ENCODE measurements at places on chromosomes 5 and 9.

- no peak for DNase-seq
These were observed 101.6 kb upstream of the SPRY4 start for GRCh38 chr5:142426129-142427014.

- DNase-seq: no peak
These were observed 86.6 kb upstream of the ANKH start for GRCh38 chr5:14958188-14958587.

DNA sequence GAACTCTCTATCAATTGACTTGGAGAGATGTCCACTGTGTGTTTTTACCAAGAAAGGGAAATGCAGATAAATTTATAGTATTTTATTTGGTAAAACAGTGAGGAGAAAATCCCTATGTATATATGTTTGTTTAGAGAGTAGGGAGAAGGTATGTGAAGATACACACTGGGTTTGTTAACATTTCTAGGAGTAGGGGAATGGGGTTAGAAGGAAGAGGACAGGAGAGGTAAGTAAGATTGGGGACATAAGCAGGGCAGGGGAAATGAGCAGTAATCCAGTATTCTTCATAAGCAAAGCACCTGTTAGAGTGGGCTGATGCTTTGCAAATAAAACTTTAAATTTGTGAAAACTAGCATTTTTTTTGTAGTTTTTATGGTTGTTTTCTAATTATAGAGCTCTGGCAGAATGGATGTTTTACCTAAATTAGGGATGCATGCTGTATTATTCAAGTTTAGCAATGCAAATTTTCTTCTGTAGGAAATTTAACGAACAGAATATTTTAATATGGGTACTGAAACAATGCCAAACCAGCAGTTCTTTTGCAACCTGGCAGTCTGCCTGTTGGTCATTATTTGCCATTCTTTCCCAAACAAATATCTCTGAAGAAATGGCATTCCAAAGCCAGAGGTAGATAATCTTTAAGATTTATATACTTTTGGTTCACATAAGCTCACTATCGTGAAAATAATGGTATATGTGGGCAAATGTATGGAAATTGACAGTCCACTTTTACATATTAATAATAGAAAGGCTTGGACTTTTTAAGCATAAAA is 19.4 kb upstream of the DCP2 start:
- no peak for DNase-seq

DNA sequence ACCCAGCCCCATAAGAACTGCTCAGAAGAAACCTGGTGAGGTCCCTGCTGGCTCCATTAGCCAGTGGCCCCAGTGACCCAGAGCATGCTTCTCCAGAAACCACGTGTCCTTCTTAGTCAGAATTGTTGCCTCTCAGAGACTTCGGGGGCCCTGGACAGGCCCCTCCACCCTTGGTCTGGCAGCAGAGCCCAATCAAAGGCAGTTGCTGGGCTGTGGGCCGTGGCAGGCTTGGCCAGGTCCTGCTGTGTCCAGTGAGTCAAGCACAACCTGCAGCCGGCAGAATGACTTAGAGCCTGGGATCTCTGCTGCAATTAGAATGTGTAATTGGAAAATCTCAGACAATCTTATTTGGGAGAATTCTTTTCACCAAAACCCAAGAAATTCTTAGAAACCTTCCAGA is 502.0 kb upstream of the KLF4 start:
- no peak for DNase-seq

GRCh38 chr5:14962604-14963003 is 91.0 kb upstream of the ANKH start:
- DNase-seq: no peak

DNA sequence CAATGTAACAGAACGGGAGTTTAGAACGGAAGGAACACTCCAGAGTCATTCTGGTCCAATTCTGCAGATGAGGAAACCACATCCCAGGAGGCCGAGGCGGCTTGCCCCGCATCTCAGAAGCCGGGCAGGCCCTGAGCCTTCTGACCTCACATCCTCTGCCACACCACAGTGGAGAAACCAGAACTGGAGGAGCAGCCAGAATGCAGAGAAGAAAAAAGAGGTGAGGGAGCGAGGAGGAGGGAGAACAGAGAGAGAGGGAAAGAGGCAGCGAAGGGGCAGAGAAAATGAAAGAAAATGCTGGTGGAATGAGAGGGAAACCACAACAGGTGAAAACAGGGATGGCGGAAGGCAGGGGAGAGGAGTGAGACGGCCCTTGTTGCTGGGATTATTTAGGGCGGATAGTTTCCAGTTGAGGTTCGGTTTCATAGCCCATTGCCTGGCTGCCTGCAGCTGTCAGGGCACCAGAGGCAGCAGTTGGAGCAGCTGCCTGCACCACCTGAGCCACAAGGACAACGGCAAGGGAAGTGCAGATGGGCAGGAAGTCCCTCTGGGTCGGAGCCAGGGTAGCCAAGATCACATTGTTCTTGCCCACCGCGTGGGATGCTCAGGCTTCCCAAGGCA is at the start of gene HMHB1:
Gene HMHB1 (plus strand): TSS at position 77 of the 621 bp plus-strand sequence.
- no peak for DNase-seq

DNA sequence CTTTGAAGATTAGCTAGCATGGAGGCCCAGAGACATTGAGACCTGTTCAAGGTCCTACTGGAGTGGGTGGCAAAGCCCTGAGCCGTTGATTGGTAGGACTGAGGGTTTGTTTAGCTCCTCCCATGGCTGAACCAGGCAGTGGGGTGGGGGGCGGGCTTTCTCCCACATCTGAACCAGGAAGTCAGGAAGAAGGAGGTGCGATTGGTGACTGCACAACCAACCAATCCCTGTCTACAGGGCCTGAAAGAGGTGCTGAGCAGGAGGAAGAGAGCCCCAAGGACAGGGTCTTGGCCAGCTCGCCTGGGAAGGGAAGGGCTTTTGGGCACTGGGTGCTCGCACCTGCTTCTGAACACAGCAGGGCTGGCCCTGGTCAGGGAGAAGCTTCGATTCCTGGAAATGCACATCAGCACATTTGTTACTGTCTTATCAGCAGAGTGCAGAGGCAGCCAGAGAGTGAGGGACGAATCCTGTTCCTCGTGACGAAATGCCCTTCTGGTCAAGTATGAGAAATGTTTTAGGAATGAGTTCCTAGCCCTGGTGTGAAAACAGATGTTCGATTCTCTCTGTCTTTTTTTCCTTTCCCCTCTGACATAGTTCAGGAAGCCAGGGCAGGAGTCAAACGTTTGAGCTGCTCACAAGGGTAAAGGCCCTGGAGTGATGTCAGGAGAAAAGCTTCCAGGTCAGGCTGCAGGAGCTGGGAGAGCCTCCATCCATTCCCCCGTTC is 294.8 kb upstream of the KLF4 start:
- DNase-seq: no peak

DNA sequence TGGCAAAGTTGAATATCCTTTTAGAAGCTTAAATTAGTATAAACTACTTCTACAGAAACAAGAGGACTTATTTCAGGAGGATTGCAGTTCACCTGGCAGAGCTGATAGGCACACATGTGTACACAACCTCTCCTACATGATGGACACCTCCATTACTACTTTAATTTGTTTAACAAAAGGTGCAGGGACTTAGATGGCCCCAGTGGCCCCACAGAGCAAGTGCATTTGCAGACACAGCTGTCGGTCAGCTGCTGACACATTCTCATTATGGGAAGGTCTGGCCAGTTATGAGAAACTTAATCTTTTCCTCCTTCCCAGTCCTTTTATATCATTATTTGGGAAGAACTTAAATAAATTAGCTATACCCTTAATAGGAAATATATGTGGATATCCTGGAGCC is 28.3 kb downstream of the TDRD7 start:
- no peak for DNase-seq

DNA sequence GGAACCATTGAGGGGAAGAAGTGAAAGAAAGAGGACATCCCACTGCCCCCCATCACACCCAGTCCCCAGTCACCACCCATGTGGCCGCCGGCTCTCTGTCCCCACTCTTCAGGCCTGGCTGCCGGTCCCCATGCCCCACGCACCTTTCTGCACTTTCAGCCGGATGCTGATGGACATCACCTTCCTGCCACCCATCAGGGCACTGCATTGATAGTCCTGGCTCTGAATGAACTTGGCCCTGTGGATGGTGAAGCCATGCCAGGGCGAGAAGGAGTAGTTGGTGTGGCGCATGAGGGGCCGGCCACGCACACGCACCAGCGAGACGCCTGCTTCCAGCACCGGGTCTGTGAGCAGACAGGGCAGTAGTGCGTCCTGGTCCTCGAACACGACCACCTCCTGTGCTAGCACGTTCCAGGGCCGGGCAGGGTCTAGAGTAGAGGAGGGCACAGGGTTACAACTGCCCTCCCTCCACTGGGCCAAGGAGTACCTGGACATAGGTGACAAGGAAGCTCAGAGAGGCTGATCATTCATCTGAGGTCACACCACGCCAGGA is 6.4 kb downstream of the CSF1R start:
- no peak for DNase-seq

DNA sequence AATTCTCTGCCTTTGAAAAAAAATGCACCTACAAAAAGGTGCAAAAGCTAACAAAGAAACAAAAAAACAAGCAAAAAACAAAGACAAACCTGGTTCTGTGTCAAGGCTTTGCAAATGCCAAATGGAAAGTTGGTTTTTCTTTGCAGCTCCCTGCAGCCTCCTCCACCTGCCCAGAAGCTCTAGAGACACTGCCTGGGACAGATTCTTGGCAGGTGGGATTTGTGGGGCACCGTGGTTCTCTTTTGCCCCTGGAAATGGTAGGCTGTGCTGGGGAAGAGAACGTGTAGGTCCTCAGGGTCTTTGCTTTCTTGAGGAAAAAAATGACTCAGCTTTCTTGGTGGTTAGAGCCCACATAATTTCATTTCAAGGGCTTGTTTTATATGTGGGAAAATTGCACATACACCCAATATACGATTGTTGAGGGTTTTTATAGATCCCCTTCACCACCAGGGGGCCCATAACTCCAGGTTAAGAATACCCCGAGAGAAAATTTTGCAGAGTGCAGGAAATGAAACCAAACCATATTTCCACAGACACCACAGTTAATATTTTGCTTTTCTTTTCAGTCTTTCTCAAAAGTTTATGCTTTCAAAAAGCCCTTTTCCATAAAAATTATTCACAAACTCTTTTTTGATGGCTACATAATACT is 58.7 kb downstream of the NXNL2 start:
- DNase-seq: no peak

DNA sequence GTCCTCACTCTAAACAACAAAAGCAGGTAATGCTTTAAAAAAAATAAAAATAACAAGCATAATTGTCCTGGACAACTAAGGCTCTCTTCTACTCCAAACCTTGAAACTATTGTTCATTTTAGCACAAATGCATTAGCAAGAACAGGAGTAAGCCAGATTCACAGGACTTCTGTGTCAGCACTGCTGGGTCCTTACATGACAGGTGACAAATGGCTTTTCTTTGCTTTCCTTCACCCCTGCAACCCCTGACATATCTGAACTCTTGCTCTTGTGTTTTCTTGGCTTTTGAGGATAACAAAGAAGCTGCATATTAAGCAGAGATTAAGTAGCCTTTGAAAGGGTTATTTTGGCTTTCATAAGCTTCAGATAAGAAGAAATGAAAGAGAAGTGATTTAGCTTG is 71.1 kb downstream of the ZNF474 start:
- no peak for DNase-seq

DNA sequence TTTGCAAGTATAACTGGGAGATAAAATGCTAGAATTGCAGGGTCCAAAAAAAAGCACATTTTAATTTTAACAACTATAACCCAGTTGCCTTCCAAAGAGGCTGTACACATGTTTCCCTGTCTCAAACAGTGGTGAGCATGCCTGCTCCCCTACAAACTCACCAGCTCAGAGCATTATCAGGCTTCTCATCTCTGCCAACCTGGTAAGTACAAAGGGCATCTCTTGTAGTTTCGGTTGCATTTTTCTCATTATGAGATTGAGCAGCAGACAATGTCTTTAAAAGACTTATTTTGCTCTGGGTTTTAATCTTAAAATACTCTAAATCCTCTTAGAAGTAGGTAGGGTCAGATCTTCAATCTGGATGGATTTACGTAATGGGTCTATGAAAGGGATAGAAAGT is 107.1 kb upstream of the MSX2 start:
- DNase-seq: no peak

- no peak for DNase-seq
These were observed 7.9 kb downstream of the IRX4 start for GRCh38 chr5:1874771-1875220.

GRCh38 chr9:135343136-135343535 is 136.4 kb upstream of the PPP1R26 start:
- DNase-seq: no peak

GRCh38 chr5:60583616-60584015 is 116.3 kb downstream of the DEPDC1B start:
- no peak for DNase-seq

- no peak for DNase-seq
These were observed 89.6 kb downstream of the SFXN1 start for GRCh38 chr5:175567954-175568353.

- no peak for DNase-seq
These were observed 226.2 kb upstream of the SMC2 start for GRCh38 chr9:103867886-103868285.

- peak; percentile 22 for DNase-seq
These were observed 67.9 kb upstream of the TTC23L start for GRCh38 chr5:34771076-34771475.

- no peak for DNase-seq
These were observed 357.9 kb upstream of the KIF2A start for GRCh38 chr5:61948151-61948550.

DNA sequence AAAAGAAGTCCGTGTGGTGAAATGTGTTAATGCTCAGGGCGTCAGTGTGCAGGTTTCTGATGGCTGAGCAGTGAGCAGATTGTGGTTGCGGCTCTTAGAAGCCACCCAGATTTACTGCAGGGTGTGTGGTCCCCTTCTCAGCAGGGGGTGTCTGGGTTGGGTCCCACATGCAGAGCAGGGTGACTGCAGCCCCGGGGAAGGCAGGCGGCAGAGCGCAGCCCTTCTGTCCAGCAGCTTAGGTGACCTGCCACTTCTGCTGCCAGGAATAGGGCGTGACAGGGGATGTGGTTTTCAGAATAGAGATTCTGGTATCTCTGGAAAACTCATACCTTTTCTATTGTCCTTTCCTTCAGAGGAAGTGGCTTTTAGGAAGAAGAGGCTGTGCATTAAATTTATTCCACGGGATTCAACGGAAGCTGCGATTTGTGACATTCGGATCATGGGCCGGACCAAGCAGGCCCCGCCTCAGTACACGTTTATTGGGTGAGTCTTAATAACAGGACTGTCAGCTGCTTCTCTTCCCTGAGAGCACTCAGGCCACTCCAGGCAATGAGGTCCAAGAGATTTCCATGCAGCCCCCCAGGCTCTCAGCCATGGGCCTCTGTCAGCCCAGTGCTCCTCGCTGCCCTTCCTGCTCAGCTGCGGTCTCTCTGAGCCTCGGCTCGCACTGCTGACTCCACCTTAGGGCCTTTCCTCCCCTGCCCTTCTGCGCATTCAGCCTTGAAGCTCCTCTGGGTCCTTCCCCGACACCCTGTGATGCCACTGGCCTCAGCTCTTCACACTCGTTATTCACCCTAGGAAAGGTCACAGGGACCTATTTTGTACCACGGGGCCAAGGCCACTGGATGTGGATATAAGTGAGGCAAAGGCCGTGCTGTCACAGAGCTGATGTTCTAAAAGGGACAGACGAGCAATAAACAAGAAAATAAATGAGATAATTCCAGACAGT is 65.4 kb downstream of the MVB12B start:
- no peak for DNase-seq

- no peak for DNase-seq
These were observed 94.1 kb upstream of the LIFR start for GRCh38 chr5:38650540-38650939.
